ENCODE measurements at places on chromosomes 3 and 15.

- DNase-seq = no peak
Measured at GRCh38 chr3:188533612-188534357, 379.8 kb downstream of the LPP start.

GRCh38 chr3:143608966-143609365 lies 239.3 kb downstream of the SLC9A9 start:
- no peak for DNase-seq

GRCh38 chr15:58038426-58039078 lies 27.0 kb downstream of the ALDH1A2 start:
- DNase-seq = no peak

DNA sequence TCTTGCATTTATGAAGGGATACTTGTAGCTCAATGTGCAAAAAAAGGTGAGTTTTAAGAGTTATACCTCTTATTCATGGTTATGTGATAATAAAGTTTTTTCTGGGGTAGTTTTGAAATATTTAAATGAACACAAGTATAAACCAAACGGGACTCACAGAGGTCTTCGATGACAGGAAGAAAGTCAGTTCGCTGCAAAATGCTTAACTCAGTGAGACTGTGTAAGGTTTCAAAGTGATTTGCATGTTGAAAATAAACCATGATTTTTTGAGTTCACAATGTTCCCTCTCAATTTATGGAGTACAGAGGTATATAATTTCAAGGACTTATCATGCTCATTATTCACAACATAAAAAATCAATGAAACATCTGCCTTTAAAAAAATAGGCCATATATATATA lies 36.3 kb upstream of the MYH15 start:
- no peak for DNase-seq

DNA sequence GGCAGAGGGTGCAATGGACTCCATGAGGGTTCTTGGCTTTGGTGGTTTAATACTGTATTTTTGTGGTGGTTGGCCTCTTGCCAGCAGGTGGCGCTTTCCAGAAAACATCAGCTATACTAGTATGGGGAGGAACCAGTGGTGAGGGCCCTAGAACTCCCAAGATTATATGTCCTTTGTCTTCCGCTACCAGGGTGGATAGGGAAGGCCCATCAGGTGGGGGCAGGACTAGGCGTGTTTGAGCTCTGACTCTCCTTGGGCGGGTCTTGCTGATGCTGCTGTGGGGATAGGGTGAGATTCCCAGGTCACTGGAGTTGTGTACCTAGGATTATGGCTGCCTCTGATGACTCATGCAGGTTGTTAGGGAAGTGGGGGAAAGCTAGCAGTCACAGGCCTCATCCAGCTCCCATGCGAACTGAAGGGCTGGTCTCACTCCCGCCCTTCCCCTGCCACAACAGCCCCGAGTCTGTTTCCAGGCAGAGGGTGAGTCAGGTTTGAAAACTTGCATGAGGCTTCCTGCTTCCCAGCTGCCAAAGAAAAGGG lies 357.7 kb downstream of the OTOL1 start:
- DNase-seq = peak; percentile 67

GRCh38 chr3:13105896-13106250 lies 32.6 kb upstream of the IQSEC1 start:
- DNase-seq = peak; percentile 70

DNA sequence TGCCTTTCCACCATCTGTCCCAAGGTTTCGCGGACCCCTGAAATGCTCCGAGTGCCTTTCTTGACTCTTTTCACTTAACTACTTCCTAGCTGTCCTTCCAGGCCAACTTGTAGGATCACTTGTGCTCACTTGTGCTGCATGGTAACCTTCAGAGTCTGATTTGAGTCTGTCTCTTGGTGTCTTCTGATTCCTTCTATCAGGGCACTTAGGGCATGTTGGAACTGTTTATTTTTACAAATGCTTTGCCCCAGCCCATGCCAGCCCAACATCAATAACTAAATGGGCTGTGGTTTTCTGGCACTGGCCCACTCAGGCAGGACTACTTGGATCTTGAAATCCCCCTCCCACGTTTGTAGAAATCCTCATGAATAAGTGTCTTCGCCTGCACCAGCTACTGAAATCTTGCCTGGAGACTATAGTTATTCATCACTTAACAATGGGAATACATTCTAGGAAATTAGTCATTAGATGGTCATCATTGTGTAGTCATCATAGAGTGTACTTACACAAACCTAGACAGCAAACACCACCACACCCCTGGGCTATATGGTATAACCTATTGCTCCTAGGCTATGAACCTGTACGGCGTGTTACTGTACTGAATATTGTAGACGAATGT lies 123.1 kb upstream of the STRIT1 start:
- no peak for DNase-seq

DNA sequence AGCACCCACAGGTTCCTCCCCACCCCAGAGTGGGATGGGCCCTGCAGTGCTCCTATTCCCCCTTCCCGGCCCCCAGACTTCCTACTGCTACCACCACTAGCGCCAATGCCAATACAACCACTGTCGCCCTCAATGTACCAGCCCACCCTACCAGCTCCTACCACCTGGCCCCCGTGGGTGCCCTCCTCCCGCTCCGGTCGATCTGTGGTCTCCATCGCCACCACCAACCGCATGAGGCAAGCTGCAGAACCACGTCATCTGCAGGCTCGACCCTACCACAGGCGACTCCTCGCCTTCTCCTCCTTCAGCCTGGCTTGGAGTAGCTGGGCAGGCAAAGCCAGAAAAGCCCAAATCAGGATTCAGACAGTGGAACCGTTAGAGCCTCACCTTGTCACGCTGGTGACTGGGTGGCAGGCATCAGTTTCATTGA lies 179.3 kb downstream of the POTEB3 start:
- DNase-seq = no peak

DNA sequence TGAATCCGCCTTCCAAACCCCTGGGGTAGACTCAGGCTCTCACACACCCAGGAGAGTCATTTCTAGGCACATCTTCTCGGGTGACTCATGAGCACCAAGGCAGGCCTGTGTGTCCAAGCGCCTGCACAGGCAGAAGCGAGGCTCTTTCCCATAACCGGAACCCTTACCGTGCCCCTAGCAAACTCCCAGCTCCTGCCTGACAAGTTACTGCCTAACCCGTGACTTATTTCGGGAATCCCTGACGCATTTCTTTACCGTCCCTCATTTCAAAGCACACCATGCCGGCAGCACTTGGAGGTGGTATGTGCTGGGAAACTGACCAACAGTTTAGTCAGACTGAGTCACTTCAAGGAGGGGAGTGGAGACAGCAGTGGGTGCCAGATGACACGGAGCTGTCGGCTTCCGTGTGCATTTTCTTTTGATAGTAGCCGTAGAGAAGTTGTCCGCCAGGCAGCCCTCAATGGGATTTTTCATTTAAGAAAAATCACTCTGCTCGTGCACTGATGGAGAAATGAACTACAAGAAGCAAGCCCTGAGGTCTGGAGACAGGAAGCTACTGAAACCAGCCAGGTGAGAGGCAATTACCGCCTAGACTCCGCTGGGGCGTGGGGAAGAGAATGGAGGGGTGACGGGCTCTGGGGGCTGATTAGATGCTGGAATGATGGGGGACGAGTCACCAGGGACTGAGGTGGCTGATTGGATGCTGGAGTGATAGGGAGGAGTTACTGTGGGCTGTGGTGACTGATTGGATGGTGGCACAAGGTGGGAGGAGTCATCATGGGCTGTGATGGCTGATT lies 17.3 kb upstream of the HRH1 start:
- DNase-seq = peak; percentile 81

DNA sequence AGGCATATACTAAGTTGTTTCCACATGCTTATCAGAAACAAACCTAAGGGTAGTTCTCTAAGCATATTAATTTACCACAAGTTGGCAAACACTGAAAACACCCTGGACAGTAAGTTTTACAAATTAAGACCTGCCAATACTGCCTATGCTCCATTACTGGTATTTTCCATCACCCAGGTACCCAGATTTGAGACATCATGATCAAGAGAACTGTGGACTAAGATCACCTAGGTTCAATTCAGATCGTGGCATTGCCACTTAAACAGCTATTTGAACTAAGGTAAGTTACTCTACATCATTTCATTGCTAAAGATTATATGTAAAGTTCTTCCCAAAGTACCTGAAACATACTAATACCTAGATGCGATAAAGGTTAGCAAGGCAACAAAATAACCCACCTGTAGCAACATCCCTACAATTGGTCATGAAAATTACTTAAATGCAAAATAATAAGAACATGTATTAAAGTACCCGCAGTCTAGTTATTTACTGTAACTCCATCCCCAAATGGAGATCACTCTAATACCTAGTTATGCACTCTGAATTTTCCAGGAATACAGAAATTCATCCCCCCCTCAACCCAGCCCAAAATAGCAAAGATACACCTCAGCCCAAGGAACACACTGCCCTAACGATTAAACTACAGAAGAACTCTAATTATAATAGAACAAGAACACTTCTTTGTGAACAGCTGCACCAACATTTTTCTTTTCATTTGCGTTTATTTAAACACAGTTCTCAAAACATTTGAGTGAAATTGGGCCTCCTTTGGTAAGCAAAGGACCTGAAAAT lies 21.6 kb downstream of the TRA2B start:
- no peak for DNase-seq

- DNase-seq = no peak
Measured at GRCh38 chr3:10337323-10338163, 16.6 kb upstream of the SEC13 start.

DNA sequence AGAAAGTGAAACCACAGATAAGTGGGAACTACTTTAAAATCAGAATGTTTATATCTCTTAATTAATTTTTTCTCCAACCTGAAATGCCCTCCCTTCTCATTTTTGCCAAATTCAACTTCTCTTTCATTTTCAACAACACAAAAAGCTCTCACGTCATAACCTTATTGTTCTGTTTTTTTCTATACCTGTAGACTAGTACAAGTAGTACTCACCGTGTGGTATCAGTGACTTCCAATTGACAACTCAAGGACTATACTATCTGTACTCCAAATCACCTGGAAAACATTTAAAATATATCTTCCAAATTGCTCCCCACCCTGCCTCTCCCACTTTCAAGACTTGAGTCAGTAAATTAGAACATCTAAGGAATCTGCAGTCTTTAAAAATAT lies 72.8 kb upstream of the ZNF280D start:
- no peak for DNase-seq

- DNase-seq = no peak
Measured at GRCh38 chr3:169165196-169166158, 498.0 kb downstream of the MECOM start.

- no peak for DNase-seq
Measured at GRCh38 chr3:5644773-5645670, 457.5 kb downstream of the EDEM1 start.

- DNase-seq = no peak
Measured at GRCh38 chr3:114122027-114122709, 56.7 kb downstream of the DRD3 start.

- no peak for DNase-seq
Measured at GRCh38 chr3:196803891-196804468, 63.7 kb upstream of the SENP5 start.

- DNase-seq = no peak
Measured at GRCh38 chr15:55319537-55320237, 665 bp downstream of the PIGB start.

DNA sequence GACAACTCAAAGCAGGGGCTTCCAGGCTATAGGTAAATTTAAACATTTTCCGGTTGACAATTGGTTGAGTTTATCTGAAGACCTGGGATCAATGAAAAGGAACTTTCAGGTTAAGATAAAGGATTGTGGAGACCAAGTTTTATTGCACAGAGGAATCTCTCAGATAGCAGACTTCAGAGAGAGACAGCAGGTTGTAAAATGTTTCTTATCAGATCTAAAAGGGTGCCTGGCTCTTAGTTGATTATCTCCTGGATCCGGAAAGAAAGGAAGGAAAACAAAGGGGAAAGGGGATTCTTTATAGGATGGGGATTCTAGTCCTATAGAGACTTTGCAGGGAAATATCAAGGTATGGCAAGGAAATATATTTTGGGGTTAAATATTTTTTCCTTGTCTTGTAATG lies 951.3 kb upstream of the SEMA6D start:
- DNase-seq = no peak

GRCh38 chr3:12948891-12949711 lies 107.7 kb upstream of the RPL32 start:
- no peak for DNase-seq

DNA sequence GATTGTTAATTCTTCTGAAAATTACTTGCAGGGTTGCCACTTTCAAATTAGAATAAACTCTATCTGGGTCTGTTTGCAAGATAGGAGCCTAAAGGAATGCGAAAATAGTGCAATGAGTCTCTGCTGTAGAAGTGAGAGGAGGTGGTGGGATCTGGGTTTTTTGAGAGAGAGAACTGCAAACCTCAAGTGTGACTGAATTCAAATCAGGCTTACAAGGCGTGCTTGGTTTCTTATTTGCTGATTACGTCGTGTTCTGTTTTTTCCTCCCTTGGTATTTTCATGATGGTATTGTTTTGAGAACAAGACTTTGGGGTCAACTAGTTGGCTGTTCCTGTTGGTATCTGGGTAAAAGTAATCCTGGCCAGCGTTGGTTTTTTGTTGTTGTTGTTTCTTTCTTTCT lies 490.9 kb upstream of the CFAP20DC start:
- no peak for DNase-seq

DNA sequence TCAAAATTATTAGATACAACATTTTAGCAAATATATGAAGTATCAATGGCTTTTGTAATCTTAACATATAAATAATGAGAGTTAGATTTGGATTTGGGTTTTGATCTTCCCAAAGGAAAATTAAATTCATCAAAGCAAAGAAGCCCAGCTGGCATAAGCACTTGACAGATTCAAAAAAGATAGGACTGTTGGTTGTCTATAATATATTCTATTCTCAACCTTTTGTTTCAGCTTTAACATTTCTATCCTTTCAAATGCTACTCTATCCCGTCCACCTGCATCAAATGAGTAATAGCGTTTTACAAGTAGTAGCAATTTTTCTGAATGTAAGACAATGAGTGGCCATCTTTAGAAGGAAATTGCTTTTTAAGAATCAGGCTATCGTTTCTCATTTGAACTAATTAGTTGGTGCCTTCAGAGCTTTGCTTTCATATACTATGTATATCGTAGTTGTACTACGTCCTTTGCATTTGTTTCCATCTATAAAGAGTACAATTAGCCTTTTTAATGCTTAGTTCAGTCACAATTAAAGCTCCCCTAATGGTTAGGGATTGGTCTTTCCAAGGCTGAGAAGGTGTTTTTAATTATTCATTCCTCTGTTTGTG lies 278.0 kb downstream of the UBE2E2 start:
- no peak for DNase-seq

DNA sequence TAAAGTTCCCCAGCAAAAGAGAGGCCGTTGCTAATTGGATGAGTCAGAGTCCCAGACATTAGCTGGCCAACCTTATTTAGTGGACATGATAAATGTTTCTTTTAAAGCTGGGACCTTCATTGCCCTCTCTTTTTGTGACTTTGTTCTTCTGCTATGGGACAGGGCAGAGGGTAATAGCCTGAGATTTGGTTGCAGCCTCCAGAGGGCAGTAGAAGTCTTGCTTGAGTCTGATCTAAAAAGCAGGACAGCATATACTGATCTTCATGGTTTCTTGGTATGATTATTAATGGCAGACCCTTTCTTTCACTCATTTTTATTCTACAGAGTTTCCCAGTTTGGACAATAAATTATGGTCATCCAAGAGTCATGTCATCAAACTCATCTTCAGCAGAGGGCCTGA lies 25.1 kb upstream of the ZKSCAN7 start:
- peak; percentile 19 for DNase-seq

Measured in NCI-H82 (cell line).